NCI-H510A treated with DMSO at 0.1 percent for 48 hours (cell line): ENCODE measurements at places on chromosomes 7 and 10.

GRCh38 chr10:23375366-23375765 is 30.8 kb upstream of the C10orf67 start:
- no peak for DNase-seq

GRCh38 chr7:143286522-143286890 is 1.6 kb upstream of the CASP2 start:
- no peak for DNase-seq

DNA sequence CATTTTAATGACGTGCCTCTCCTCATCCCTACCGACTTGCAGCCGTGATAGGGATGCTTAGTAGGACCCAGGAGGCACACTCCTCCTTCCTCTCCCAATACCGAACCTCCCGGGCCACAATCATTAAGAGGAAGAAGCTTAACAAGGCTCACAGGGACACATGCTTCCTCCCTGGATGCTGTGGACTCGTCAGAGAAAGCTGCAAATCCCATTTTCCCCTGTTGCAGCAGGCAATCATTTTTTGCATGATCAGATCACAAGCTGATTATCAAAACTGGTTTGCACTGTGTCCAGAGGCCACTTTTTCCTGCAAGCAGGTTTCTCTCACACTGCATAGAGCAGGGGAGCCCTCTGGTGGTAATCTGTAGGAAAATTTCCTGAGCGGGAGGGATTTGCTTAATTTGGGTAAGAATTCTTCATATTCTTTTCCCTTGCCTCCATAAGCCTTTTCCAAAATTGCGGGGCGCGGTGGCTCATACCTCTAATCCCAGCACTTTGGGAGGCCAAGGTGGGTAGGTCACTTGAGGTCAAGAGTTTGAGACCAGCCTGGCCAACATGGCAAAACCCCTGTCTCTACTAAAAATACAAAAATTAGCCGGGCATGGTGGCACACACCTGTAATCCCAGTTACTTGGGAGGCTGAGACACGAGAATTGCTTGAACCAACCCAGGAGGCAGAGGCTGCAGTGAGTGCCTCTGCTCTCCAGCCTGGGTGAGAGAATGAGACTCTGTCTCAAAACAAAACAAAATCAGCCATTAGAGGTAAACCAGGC is 16.1 kb upstream of the LAMB4 start:
- peak; percentile 44 for DNase-seq

GRCh38 chr7:11767148-11767547 is 64.8 kb downstream of the THSD7A start:
- DNase-seq, result no peak

DNA sequence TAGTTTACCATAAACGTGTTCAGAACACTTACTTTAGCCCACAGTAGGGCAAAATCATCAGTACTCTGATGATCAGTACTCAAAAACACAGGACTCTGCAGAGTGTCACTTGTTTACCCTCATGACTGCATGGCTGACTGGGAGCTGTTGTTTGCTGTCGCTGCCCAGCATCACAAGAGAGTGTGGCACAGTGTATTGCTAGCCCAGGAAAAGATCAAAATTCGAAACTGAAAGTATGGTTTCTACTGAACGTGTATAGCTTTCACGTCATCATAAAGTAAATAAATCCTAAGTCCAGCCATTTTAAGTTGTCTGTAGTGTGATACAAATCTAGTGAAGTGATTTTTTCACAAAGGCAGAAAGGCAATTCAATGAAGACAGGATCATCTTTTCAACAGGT is 184.6 kb downstream of the RAMP3 start:
- no peak for DNase-seq

DNA sequence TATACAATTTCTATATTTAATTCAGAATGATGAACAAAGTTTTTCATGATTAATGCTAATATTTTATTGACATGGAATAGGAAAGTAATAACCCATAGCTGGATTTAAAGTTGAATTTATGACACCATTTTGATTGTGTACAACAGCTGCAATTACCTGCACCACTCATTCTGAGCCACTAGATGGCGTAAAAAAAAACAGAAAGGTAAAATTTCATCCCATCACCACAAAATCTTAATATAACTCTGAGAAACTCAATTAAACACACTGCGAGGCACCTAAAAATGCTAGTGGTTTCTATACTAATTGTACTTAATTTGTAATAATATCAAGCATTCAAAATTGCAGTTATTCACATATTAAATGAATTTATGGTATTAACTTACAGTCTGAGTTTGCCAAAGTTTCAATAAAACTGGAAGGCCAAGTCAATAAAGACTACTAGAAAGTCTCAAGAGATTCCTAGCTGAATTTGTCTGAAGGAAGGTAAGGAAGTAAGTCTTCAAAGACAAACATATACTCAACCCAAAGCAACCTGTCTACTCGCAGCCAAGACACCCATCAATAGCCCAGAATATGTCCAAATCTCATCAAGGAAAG is 182.5 kb downstream of the SKAP2 start:
- DNase-seq, result peak; percentile 33

DNA sequence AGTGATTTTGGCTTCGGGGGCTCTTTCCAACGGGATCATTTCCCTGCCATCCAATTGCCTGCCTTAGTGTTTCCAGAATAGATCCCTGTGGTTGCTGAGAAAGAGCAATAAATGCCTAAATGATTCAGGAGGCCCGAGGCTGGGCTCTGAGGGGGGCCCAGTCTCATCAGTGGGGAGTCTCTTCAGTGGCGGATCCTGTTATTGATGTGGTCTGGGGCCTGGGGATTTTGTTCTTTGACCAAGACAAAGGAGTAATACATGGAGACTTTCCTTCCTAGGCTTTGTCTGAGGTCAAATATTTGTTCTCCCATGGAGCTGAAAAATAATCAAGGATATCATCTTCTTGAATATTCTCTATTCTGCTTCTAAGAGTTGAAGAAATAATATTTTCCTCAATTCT is 40.8 kb downstream of the TAS2R41 start:
- no peak for DNase-seq

DNA sequence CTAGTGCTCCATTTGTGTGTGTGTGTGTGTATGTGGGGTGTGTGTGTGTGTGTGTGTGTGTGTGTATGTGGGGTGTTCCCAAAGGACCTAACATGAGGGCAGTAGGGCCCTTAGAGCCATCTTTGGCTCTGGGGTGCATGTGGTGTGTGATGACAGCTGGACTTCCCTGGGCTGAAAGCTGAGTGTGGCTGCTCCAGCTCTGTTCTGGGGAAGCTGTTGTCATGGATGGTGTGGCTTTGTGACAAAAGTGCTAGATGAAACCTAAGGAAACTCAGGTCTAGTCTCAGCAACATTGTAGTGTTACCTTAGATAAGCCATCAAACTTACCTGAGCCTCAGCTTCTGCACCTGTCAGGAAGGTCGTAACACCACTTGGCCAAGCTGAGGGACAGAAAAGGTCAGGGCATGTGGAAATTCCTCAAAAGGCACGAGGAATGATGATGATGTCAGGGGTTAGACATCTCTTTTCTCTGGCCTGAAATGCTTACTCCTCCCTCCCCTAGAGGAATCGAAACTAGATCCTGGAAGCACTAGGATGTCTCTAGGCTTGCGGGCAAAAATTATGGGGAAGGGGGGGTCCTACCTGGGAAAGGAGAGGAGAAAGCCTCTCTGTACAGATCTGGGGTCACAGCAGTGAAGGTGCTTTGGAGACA is 115.4 kb downstream of the RPS24 start:
- DNase-seq, result no peak

DNA sequence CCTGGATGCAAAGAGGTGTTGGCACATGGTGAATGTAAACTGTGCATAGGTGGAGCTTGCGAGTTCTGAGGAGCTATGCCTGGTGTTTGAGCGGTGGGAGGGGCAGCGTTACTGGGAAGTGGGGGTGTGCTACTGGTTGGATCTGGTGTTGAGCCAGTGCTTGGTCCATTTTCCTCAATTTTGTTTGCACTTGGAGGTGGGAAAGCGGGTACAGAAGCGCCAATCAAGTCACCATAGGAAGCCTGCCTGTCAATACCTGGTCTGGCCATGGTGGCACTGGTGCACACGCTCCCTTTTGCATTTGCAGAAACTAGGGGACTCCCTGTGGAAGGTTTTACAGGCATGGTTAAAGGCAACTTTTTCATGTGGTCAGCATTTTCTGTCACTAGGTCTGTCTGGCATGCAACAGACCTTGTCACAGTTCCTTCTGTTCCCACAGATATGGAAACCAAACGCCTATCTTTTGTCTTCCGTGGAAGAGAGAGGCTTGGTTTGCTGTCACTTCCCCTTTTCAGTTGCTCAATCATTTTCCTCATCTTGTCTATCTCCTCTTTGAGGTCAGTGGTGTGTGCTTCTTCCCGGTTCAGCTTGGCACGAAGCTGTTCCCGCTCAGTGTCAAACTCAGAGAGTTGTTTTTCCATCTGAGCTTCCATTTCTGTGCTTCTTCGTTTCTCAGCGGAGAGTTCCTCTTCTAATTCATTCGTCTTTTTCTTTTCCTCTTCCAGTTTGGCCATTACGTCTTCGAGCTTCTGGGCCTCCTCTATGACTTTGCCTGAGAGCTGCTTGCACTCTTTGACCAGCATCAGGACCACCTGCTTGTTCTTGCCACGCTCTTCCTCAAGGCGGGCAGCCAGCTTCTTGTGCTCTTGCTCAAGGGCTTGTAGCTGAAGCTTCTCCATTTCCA is 81.1 kb downstream of the CTTNBP2 start:
- no peak for DNase-seq

DNA sequence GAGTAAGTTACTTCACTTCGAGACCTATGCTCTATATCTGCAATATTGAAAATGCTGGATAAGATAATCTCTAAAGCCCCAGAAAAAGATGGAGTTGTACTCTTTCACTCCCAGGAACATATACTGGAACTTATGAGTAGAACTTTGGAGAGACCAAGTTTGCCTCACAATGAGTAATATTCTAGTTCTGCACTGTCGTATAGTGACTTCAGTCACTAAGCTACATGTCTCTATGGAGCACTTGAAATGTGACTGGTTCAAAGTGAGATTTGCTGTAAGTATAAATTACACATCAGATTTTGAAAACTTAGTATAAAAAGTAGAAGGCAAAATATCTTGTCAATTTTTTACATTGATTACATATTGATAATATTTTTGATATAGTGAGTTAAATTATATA is 116.4 kb downstream of the PTEN start:
- no peak for DNase-seq

- DNase-seq, result no peak
Observed at GRCh38 chr10:20299034-20299736, 483.0 kb downstream of the PLXDC2 start.

GRCh38 chr10:84135836-84136235 is 3.5 kb upstream of the GHITM start:
- no peak for DNase-seq

DNA sequence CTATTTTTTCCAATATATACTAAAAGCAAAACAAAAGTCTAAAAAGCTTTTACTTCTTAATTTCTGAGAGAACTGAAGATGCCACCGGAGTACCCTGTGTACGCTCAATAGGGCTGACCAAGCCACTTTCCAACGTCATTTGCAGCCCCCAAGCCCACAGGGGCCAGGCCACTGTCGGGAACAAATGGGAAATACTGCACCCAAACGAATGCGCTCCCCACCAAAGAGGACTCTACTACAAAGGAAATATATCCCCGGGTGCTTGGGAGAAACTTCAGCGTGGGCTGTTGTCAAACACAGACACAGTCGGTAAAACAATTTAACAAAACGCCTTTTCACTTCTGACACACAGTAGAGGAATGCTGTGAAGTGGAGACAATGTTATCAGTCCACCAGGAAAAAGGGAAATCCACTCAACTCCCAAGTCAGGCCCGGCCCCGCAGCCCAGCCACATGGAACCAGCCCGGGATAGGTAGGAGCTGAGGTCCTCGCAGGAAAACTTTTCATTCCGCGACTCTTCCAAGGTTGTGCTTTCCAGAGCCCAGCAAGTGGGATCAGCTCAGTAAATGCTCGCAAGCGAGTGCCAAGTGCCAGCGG is 1.4 kb downstream of the PARD3 start:
- no peak for DNase-seq

DNA sequence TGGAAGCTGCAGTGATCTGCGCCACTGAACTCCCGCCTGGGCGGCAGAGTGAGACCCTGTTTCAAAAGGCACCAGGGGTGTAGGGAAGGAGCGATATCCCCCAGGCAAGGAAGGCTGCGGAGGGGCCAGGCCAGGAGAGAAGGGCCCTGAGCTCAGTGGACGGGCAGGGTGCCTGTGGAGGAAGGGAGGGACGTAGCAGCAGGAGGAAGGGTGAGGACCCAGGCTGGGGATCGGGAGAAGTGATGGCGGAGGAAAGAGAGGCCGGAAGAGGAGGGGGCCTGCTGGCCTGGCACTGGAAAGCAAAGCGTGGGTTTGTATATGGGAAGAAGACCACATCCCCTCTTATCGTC is 45.6 kb downstream of the ALOX5 start:
- DNase-seq, result peak; percentile 32

DNA sequence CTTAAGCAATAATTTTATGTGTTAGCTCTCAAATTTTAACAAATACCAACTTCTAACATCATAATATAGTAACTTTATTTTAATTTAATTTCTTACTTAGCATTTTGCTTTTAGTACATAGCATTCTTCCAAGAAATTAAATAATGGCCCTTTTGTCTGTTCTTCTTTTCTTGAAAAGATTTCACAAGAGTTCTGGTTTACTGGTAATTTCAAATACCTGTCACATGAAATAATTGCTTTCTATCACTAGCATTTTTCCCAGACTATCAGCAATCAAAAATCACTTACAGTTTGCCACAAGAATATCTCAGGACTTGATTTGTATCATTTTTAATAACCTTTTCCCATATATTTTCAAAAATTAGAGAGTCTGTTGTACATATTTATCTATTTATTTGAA is 193.0 kb downstream of the CACNA2D1 start:
- no peak for DNase-seq

DNA sequence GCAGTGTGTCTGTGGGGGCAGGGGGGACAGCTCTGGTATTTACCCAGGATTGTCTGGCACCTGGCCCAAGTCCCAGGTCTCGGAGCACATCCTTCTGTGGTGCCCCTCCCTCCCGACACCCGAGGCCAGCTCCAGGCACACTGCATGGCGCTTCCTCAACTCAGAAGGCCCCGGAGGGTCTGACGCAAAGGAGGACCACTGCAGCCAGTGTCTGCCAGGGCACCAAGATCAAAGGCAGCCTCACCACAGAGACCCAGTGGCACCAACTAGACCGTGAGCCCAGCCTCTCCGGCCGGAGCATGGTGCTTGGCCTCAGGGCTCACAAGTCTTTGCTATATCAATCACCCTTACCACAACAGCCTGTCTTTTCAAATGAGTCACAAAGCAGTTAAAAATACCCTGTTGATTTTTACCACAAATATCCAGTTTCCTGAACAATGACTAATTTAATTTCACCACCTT is 99.3 kb upstream of the DDC start:
- DNase-seq, result no peak

GRCh38 chr10:75754096-75754831 is 322.8 kb downstream of the LRMDA start:
- no peak for DNase-seq

- DNase-seq, result no peak
Observed at GRCh38 chr10:69459893-69460575, 8.8 kb downstream of the TSPAN15 start.
